ENCODE measurements at places on chromosomes 16 and 17.

- DNase-seq = no peak
Measured at GRCh38 chr17:30594223-30594952, 117.2 kb downstream of the GOSR1 start.

DNA sequence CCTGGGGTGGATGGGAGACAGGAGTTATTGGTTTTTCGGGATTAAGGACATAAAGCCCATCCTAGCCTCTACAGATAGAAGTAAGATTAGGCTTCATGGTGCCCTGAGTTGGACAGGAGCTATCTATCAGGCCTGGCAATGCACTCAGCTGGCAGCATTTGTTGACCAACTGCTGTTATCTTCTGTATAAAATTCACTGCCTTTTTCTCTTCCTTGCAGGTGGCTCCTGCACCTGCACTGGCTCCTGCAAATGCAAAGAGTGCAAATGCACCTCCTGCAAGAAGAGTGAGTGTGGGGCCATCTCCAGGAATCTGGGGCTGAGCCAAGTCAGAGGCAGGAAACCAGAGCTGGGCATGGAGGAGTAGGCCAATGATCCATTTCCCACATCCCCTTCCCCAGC is 579 bp downstream of the MT1A start:
- DNase-seq = no peak

DNA sequence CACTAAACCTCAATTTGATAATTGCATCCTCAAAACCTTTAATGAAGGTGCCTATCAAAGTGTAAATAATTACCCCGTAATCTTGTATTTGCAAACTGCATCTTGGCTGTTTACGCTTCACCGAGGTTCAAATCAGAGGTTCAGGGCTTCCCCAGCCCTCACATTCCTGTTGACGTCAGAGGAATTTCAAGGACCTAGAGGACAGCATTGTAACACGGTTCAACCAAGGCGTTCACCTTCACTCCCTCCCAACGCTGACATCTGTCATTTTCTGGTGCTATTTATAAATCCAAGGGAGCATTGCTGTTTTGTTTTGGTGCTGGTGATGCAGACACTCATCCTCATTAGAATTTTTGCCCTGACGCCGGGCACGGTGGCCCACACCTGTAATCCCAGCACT is 691.6 kb upstream of the RBFOX1 start:
- no peak for DNase-seq

GRCh38 chr16:87410968-87411367 is 18.8 kb downstream of the MAP1LC3B start:
- DNase-seq = no peak

DNA sequence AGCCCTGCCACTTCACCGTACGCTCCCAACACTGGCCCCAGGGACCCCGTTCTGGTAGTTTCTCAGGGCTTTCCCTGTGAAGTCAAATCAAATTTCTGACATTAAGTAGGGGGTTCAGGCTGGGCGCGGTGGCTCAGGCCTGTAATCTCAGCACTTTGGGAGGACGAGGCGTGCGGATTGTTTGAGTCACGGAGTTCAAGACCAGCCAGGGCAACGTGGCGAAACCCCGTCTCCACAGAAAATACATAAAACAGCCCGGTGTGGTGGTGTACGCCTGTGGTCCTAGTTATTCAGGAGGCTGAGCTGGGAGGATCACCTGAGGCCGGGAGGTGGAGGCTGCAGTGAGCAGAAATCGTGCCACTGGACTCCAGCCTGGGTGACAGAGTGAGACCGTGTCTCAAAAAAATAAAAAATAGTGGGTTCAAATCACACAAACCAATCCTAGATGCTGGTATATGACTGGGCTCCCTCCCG is 632 bp downstream of the CYBC1 start:
- peak; percentile 33 for DNase-seq

DNA sequence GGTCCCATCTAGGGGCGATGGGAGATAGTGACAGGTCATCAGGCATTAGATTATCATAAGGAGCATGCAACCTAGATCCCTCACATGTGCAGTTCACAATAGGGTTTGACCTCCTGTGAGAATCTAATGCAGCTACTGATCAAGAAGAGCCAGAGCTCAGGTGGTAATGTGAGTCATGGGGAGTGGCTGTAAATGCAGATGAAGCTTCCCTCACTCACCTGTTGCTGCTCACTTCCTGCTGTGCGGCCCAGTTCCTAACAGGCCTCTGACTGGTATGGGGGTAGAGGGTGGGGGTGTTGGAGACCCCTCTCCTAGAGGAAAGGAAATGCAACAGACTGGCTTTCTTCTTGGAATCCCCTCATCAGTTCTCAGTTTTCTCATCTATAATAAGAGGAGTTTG is 131.4 kb downstream of the CA10 start:
- DNase-seq = no peak

DNA sequence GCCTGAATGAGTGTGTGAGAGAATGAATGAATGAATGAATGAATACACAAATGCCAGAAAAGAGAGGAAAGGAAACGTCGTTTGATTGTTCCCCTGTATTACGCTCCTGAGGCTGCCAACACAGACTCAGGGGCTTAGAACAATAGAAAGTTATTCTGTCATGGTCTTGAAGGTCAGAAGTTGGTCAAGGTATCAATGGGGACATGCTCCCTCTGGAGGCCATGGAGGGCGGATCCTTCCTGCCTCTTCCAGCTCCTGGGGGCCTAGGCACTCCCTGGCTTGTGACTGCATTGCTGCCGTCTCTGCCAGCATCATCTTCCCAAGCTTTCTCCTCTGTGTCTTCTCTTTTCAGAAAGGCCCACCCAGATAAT is 1.5 kb upstream of the SLC38A8 start:
- no peak for DNase-seq

DNA sequence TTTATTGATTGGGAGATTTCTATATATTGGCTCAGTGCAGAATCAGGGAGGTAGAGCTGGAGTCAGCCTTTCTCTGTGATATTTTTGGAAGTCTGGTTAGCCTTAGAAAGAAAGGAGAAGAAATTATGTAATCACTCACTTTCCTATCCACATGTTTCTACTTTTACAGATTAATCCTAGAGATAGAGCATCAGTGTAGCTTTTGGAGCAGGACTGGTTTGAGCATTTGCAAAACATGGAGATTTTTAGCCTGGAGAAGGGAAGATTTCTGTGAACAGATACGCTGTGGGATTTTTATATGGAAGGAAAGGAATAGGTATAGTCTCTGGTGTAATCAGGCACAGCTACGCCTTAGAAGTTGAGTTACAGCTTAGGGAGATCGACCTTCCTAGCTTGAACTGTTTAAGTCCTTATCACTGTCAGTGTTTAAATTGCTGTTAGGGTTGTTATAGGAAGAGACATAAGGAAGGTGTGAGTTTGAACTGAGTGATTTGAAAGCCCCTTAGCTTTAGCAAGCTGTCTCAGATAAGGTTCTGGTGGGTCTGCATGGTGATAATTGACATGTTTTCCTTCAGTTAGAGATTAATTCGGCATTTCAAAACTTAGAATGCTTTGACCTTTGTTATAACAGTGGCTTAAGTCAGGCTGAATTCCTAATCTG is 20.5 kb downstream of the METTL9 start:
- DNase-seq = no peak

GRCh38 chr17:1683459-1683858 is 1.2 kb downstream of the PRPF8 start:
- DNase-seq = no peak

DNA sequence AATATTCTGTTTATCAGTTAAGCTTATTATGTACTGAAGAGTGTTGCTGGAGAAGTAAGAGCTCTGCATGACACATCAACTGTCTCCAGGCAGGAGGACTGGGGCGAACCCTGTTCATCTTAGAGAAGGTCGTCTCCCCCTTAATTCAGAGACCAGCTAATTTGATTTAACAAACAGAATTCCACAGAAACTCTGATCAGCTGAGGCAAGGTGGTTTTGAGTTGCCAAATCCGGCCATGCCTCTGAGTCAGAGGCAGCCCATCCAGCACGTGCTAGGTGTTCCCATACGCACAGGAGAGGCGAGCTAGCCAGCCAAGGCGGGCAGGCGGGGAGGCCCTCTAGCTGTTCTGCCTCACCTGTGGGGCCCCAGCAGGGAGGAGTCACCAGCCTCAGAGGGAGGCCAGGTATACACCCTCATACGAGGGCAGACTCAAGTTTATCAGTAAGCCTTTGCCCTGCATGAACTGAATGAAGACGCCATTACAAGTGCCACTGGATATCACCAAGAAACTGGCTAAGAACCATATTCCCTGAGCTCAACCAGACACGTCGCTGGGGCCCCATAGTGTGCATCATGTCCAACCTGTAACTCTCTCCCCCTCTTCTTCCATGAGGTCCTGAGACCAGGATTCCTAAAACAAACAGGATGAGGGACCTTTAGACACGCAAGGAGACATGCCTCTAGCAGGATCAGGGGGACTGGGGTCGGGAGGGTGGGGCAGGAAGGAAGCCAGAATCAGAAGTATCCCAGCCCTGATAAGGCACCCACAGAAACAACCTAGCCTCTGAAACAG is 25.7 kb downstream of the STAT5A start:
- peak; percentile 32 for DNase-seq

DNA sequence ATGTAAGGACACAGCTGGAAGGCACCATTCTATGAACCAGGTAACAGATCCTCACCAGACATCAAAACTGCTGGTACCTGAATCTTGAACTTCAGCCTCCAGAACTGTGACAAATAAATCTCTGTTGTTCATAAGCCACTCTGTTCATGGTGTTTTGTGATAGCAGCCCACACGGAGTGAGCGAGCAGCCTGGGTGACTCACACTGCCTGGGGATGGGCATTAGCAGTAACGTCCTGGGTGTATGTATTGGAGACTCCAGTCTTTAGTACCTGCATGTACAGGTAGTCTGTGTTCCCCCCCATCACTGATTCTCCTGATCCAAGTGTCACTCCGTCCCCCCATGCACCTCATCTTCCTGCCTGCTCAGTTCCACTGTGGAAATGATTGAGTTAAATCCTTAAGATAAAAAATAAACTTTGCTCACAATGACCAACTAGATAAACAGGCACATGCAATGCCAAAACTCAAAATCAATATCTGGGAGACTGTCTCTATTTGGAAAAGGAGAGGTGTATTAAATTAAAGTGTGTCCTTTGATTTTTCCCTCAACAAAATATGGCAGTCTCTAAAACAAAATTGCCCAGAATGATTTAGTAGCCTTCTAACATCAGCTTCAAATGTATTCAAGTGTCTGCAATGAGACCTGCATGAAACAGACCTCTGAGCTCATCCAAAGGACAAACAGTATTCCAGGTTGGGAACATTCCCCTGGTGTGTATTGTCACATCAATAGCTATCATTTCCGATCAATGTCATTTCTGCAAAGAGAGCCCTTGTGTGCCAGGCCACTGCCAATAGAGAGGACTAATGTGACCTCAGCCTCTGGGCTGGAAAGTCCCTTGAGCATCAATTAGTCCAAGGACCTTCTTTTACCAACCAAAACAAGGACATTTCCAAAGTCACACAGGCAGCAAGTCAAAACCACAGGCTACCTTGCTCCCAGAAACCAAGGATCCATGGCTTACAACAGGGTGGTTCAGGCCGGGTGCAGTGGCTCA is 12.2 kb upstream of the VAT1L start:
- DNase-seq = no peak

DNA sequence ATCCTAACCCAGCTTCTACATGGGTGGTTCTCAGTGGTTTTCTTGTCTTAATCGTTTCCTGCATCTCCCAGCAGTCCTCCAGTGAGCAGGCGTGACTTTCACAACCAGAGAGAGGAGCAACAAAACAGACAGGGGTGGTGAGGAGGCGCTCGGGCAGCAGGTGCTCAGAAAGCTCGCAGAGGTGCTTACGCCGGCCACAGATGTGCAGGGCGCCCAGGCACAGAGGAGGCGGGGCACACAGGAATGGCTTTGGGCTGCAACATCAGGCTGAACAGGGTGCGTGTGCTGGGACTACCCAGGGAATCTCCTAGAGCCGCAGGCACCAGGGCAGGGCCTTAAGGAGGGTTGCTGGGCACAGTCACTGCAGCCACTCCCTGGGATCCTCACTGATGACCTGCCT is 32.6 kb downstream of the KLHDC4 start:
- DNase-seq = peak; percentile 25
